ENCODE measurements at places on chromosomes 12 and 14.

- no peak for DNase-seq
These were observed 144.2 kb downstream of the ALG10 start for GRCh38 chr12:34166427-34167060.

GRCh38 chr14:93042968-93043940, 72.5 kb downstream of the ITPK1 start:
- no peak for DNase-seq

DNA sequence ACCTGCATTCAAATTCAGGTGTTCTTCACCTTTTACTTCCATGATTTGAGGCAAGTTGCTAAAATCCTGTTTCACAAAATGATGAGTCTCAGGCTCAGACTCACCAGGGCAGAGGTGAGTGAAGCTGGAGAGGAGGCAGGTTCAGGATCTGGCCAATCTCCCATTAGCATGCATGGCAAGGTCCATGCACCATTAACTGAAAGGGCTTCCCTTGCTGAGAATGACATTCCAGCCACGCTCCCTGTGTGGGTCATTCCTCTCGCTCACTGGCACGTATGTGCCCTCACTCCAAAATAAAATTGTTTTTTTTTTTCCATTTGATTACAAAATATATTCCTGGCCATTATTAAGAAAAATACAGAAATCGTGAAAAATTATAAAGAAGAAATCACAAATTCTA, 257.6 kb downstream of the C12orf75 start:
- DNase-seq: no peak

DNA sequence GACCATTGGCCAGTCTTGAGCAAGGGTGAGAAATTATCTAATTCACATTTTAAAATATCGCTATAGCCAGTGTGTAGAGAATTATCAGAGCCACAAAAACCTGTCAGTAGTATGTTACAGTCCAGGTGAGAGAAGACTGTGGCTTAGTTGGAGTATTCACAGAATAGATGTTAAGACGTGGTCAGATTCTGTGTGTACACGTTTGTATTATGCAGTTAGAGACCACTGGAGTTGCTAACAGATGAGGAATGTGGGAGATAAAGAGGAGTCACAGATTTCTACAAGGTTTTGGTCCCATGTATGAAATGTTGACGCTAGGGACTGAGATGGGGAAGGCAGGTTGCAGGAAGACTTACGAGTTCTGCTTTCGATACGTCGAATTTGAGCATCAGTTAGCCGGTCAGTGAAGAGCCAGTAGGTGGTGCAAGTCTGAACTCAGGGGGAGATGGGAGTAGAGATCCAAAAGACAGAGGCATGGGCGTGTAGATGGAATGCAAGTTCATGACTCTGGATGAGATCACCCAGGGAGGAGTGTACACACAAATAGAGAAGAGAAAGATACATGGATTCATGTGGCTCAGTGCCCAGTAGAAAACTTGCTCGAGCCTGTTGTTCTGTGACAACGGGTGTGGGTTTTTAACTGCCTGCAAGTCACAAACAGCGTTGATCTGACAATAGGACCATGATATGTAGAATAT, 114.8 kb upstream of the FLRT2 start:
- no peak for DNase-seq

Data from activated CD4-positive, alpha-beta T cell treated with anti-CD3 and anti-CD28 coated beads, Interleukin-2, amount 50 U/mL, for 4 hours (primary cell).